Activated CD8-positive, alpha-beta T cell treated with anti-CD3 and anti-CD28 coated beads, Interleukin-2, amount 10 ng/mL, durations not matched to agents 7 days and 5 days (primary cell): ENCODE measurements at places on chromosomes 6 and 20. TPM values are rescaled to one million over a fixed set of nuclear protein-coding genes. Genes with fewer than 3 reads are reported as not detected.

GRCh38 chr20:4130404-4131189, 115.2 kb upstream of the RNF24 start:
- H3K27ac ChIP-seq, result no peak overlapping the region
- H3K36me3 ChIP-seq, result no peaks in the 10 kb centered on the region
- DNase-seq, result peak; percentile 62
- H3K4me3 ChIP-seq, result no peak overlapping the region

- peaks cover 5% of the 10 kb centered on the region for H3K4me1 ChIP-seq
- H3K4me3 ChIP-seq, result peak overlapping the region; percentile 58
- peaks cover 14% of the 10 kb centered on the region for H3K27me3 ChIP-seq
- H3K36me3 ChIP-seq, result no peaks in the 10 kb centered on the region
- H3K27ac ChIP-seq, result no peak overlapping the region
- DNase-seq, result peak; percentile 78
These were observed 103.0 kb downstream of the EDN3 start for GRCh38 chr20:59403261-59403961.

DNA sequence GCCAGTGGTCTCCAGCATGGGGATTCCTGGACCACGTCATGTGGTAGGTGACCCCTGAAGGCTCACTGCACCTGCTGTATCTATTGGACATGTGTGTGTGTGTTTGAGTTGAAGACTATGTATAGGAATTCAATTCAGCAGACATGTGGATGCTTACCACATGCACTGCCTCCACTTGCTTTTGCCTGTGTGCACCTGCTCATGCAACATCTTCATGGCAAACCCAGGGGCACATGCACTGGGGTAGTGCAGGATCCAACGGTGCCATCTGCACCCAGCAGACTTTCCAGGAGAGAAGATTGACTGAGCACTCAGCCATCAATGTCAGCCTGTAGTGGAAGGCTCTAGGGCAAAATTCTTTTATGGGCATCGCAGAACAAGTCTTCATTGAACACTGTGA, 299.4 kb downstream of the CDH26 start:
- no peak for DNase-seq
- no peaks in the 10 kb centered on the region for H3K36me3 ChIP-seq
- no peaks in the 10 kb centered on the region for H3K4me1 ChIP-seq
- H3K27me3 ChIP-seq, result peaks cover 2% of the 10 kb centered on the region

- no peak overlapping the region for H3K27ac ChIP-seq
- H3K4me1 ChIP-seq, result no peaks in the 10 kb centered on the region
- no peaks in the 10 kb centered on the region for H3K36me3 ChIP-seq
These were observed 332.9 kb downstream of the CDKAL1 start for GRCh38 chr6:20866935-20867703.

DNA sequence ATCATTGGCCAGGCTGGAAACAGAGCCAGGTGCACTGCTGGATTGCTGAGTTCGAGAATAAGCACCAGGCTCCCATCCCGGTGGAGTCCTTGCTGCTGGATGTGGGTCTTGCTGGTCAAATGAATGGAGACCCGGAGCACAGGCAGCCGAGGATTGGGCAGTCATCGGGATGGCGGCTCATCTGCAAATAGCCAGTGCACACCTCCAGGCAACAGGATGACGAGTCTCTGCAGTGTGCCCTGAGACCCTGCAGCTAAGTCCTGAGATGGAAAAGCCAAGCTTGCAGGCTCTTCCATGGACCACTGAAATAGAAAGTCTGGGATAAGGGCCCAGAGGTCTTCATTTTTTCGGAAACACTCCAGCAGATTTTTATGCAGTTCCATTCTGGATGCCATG, 143.5 kb downstream of the WDR27 start:
- H3K27me3 ChIP-seq, result peaks cover 29% of the 10 kb centered on the region
- peaks cover 20% of the 10 kb centered on the region for H3K4me1 ChIP-seq
- peaks cover 15% of the 10 kb centered on the region for H3K36me3 ChIP-seq
- no peak for DNase-seq

- H3K4me1 ChIP-seq, result no peaks in the 10 kb centered on the region
- H3K27ac ChIP-seq, result no peak overlapping the region
- peaks cover 4% of the 10 kb centered on the region for H3K36me3 ChIP-seq
- no peak overlapping the region for H3K4me3 ChIP-seq
These were observed 68.6 kb downstream of the BCKDHB start for GRCh38 chr6:80174900-80175572.

Gene PROKR2
- not detected for total RNA-seq

Gene RAET1G
- total RNA-seq, result not detected

Gene MSH5
- total RNA-seq, result 64.8 TPM

Gene C20orf204
- 6.4 TPM for total RNA-seq

Gene POM121L2
- total RNA-seq, result not detected

Gene OR2H1
- total RNA-seq, result not detected

Gene HLA-DPB1
- total RNA-seq, result 21.0 TPM
